ENCODE measurements at places on chromosomes 11 and 22.
A peak's percentile ranks its signal among the peaks of the same experiment; 100 is the strongest.

DNA sequence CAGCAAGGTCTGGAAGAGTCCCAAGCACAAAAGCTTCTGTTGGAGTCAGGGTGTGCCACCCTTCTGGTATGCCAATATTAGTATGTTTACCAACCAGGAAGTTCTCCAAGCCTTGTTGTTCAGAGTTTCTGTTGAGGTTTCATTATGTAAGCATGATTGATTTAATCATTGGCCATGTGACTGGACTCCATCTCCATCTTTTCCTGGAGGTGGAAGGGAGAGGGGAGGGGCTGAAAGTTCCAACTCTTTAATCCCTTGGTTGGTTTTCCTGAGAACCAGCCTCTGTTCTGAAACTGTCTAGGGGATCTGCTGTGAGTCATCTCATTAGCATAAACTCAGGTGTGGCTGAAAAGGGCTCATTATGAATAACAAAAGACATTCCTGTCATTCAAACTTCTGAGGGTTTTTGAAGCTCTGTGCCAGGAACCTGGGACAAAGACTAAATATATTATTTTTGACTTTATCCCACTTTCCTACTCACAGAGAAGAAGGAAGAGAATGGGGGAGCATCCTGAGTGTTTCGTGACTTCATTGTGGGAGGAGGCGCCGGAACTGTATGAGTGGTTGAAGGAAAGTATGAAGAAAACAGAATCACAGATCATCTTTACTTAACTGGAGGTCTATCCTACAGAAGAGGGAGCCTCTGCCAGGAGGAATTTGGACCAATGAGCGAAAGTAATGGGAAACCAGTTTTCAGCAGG, 138.2 kb downstream of the NECTIN1 start:
- DNase-seq: no peak

DNA sequence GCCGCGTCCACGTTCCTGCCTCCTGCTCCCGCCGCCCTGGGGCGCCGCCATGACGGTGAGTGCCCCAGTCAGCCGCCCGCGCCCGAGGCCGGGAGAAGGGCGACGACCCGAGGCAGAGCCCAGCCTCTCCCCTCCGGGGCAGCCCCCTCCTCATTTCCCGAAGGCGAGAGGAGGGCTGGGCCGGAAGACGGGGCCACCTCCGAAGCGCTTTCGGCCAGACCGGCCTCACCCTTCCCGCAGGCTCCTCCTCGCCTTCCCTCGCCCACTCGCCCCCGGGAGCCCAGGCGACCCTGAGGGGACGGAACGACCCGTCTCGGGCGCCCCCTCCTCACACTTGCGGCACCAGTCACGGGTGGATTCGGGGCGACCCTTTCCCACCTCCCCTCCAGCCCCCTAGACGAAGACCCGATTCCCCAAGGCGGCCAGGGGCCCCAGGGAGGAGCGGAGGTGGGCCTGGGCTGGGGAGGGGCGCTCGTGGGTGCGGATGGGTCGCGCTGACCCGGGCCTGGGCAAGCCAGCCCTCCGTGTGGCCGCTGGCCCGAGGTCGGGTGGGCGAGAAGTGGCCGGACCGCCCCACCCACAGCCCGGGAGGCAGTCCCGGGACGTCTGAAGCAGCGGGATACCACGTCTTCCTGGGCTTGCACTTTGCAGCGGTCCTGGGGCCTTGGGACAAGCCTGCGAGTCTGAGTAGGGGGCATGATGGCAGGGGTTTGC, 49.7 kb downstream of the TRIOBP start:
- DNase-seq: no peak

DNA sequence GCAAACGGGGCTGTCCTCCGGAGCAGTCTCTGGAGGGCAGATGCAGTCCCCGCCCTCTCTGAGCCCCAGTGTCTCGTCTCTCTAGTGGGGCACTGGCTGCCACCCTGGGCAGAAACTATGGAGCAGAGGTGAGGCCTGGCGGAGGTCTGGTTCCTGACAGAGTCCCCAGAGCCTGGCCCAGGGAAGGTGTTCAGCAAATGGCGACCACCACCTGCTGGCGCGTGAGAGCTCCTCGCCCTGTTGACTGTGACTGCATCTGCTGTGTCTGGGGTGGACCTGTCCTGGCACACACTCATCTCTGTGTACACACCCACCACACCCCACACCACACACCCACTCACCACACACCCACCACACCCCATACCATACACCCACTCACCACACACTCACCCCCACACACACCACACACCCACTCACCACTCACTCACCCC, 18.3 kb upstream of the TTLL12 start:
- no peak for DNase-seq

DNA sequence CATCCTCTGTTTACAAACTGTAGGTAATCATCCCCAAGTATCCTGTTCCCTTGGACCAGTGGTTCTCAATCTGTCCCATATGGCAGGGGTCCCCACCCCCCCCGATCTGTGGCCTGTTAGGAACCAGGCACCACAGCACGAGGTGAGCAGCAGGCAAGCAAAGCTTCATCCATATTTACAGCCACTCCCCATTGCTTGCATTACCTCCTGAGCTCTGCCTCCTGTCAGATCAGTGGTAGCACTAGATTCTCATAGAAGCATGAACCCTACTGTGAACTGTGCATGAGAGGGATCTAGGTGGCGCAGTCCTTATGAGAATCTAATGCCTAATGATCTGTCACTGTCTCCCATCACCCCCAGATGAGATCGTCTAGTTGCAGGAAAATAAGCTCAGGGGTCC, 33.4 kb upstream of the EIF3M start:
- DNase-seq: no peak

GRCh38 chr11:81839976-81840375, 893.7 kb downstream of the FAM181B start:
- DNase-seq: no peak

DNA sequence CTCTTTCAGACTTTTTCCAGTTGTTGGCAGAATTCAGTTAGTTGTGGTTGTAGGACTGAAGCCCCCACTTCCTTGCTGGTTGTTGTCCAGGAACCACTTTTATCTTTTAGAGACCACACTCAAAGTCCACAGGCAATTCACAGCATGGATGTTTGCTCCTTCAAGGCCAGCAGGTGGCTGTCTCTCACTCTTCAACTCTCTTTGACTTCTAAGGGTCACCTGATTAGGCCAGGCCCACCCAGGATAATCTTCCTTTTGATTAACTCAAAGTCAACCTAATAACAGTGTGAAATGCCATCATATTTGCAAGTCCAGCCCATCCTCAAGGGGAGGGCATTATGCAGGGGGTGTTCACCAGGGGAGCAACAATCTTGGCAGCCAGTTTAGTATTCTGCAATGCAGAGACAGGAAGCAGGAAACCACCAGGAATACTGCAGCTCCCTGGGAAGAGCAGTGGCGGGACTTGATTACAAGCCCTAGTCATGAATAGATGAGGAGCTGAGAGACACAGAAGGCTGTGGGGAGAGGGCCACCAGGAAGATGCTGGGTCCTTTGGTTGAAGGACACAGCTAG, 52.4 kb downstream of the LRRC74B start:
- DNase-seq: no peak

DNA sequence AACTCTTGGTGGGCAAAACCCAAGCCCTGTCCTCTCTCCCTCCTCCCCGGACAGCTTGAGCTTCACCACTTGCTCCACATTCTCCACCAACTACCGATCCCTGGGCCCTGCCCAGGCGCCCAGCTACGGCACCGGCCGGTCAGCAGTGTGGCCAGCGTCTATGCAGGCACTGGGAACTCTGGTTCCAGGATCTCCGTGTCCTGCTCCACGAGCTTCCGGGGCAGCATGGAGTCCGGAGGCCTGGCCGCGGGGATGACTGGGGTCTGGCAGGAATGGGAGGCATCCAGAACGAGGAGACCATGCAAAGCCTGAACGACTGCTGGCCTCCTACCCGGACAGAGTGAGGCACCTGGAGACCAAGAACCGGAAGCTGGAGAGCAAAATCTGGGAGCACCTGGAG, 68.9 kb upstream of the RTL6 start:
- DNase-seq: no peak

DNA sequence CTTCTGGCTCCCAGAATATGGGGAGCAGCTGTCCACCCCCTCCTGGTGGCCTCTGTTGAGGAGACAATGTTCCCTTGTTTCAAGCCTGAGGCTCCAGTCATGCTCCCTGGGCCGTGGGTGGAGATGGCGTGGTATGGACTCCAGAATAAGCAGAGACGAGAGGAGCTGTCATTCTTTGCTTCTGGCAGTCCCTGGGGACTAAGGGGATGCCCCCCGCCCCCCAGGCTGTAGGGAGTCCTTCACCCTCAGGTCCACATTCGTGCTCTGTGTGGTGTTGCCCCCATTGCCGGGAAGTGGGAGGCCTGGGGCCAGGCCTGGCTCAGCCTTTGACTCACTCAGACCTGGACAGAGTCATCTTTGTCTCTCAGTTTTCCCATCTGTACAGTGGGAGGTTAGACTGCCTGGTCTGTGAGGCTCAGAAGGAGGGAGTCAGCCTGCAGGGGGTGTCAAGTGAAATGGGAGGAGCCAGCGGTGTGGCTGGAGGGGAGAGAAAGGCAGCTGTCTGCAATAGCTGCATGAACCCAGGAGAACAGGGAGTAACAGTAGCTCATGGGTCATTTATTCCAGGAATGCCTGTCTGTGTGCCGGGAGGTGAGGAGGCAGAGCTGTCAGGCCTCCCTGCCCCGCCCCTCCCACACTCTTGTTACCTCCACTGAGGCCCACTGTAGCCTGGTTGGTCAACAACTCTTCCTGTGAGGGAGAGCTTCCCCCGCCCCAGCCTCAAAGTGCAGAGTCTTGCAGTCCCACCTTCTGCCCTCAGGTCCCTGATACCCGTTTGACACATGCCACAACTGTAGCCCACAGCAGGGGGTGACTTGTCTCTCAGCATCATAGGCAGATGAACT, 6.3 kb downstream of the ARHGEF17 start:
- no peak for DNase-seq

DNA sequence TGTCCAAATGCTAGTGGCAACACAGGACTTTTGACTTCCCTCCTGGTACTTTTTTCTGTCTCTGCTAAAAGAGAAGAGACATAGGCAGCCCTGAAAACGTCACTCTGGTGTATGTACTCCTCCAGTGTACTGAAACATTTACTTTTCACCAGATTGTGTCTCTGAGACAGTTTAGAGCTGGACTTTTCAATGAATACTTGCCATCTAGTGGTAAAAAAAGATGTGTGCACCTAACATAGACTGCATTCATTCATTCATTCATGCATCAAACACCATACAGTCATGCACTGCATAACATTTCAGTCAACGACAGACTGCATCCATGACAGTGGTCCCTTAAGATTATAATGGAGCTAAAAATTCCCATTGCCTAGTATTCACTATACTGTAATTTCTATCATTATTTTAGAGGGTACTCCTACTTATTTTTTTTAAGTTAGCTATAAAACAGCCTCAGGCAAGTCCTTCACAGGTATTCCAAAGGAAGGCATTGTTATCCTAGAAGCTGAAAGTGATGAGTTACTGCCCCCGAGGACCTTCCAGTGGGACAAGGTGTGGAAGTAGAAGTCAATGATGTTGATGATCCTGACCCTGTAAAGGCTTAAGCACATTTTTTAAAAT, 186.2 kb downstream of the SPON1 start:
- DNase-seq: no peak

DNA sequence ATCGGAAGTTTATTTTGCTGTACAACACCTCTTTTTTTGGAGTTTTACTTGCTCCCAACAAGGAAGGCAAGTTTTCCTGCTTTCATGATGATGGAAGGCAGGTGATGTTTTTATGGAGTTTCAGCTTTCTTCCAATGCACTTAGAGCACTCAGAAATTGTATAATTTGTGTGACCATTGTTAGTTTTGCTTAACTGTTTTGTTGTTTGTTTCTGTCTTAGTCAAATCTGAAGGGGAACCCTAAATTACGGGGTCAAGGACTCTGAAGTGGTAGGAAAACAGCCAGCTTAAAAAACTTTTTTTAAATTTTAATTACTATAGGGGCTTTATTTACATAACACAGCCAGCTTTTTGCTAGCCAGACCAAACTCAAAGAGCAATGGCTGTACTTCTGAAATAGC, 14.7 kb downstream of the APOL6 start:
- DNase-seq: no peak

DNA sequence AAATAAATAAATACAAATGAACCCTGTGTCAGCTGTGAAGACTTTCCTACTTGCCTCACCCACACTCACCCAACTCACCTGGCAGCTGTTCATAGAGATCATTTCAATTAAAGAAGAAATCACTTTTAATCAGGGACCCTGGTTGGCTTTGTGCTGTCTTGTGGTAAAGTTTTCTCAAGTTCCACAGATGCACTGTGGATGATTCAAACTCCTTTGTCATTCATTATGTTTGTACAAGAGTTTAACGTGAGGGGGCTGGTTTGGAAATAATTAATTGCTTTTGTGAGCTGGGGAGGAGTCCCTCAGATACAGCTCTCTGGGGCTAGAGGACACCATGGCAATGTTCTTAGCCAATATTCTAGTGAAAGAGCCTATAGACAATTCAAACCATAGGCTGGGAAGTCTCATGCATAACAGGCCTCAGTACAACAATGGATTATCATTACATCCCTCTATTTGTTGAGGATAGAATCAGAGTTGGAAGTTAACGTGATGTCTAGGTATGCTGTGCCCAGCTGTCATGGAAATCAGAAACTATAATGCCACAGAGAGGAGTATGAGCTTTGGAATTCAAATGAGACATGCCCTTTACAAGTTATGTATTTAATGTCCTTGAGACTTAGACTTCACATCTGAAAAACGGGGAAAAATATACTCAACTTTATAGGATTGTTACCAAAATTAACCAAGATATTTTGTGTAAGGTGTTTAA, 698.5 kb downstream of the KCNA4 start:
- no peak for DNase-seq

DNA sequence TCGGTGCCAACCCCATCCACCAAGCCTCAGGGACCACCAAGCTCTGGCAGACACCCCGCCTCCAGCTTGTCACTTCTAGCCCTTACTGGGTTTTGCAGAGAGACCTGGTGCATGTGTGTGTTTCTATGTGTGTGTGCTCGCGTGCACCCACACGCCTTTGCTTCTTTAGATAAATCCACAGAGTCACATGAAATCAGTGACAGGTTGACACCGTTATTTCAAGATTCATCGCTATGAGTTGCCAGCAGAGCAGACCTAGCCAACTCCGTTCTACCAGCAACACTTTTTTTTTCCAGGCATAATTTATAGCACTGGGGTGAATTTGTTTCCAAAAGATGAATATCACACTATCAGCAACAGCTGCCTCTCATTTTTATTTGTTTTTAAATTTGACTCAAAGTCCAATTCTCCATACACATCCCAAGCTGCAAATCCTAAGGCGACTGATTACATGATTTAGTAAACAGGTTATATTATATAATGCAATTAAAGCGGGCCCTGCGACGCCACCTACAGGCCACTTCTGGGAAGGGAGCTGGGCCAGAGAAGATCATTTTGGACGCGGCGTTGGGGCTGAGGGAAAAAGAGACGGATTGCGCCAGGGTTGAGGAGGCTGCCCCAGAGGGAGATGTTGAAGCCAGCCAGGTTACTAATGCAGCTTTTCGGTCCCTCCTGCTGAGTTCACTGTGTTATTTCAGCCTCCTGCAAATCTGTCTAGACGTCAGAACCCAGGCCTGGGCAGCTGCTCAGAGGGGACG, 150.5 kb downstream of the FEZ1 start:
- DNase-seq: peak; percentile 91

- no peak for DNase-seq
Observed at GRCh38 chr11:33044285-33044756, 4.9 kb downstream of the TCP11L1 start.
